ENCODE measurements at places on chromosomes 3 and 15.

DNA sequence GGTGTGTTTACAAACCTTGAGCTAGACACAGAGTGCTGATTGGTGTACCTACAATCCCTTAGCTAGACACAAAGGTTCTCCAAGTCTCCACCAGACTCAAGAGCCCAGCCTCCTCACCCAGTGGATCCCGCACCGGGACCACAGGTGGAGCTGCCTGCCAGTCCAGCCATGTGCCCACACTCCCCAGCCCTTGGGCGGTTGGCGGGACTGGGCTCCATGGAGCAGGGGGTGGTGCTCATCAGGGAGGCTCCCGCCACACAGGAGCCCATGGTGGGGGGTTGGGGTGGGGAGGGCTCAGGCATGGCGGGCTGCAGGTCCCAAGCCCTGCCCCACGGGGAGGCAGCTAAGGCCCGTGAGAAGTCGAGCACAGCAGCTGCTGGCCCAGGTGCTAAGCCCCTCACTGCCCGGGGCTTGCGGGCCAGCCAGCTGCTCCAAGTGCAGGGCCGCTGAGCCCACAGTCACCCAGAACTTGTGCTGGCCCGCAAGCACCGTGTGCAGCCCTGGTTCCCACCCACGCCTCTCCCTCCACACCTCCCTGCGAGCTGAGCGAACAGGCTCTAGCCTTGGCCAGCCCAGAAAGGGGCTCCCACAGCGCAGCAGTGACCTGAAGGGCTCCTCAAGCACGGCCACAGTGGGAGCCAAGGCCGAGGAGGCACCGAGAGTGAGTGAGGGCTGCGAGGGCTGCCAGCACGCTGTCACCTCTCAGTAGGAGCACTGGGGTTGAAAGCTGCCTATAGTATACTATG, 43.7 kb downstream of the CASR start:
- no peak for DNase-seq

GRCh38 chr3:183050706-183051105, 48.6 kb downstream of the MCCC1 start:
- DNase-seq = no peak

- no peak for DNase-seq
Observed at GRCh38 chr3:98361289-98361688, 7.6 kb downstream of the OR5K4 start.

- no peak for DNase-seq
Observed at GRCh38 chr3:82715091-82715856, 953.8 kb upstream of the GBE1 start.

DNA sequence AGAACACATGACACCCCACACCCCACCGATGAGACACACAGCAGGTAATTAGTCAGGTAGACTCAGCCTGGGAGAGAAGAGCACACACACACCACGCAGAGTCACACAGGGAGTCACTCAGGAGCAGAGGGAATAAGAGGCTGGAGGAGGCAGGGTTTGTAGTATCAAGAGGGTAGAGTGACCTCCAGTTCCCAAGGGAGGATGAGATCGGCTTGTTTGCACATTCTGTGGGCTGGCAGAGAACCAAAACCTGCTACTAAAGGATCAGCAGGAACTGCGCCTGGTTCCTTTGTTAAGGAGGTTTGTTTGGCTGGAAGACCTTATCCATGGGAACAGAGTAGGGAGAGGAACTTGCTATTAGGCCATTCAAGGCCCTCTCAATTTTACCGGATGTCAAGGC, 281.4 kb upstream of the SLCO3A1 start:
- DNase-seq = no peak

GRCh38 chr15:29821416-29822099, 710 bp downstream of the TJP1 start:
- DNase-seq = peak; percentile 8

DNA sequence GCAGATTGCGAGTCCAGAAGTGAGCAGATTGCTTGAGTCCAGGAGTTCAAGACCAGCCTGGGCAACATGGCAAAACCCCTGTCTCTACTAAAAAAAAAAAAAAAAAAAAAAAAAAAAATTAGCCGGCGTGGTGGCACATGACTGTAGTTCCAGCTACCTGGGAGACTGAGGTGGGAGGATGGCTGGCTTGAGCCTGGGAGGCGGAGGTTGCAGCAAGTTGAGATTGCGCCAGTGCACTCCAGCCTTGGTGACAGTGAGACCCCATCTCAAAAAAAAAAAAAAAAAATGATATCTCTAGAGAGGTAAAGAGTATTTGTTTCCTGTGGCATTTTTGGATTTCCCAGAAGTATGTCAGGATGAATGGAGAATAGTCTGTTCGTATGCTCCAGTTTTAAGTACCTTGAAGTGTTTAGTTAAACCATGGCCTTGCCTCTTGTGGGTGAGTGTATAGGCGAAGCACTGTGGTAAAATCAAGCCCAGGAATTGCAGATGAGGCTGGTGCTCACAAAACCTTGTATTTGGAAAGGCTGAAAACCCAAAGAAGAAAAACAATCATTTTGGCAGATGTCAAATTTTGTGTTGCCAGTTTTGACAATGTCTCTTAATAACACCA, 5.9 kb downstream of the CACNA1D start:
- DNase-seq = no peak

DNA sequence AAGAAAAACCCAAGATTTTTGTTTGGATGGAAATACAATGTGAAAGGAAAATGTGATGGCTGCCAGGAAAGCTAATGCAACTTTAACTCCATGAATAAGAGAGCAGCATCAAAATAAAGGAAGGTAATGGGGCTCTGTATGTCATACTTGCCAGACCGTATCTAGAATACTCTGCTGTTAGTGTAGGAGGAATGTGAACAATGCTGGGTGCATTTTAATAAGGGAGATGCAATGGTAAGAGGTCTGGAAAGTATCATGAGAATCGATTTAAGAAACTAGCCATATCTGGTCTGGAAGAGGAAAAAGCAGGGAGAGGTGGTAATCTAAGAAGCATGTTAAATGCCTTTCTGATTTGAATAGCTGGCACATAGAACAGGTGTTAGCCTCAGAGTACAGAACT, 239.6 kb downstream of the GBE1 start:
- no peak for DNase-seq

- DNase-seq = no peak
Observed at GRCh38 chr3:139307072-139307491, 36.7 kb upstream of the MRPS22 start.

GRCh38 chr3:126469479-126469878, 6.2 kb downstream of the ZXDC start:
- DNase-seq = no peak

DNA sequence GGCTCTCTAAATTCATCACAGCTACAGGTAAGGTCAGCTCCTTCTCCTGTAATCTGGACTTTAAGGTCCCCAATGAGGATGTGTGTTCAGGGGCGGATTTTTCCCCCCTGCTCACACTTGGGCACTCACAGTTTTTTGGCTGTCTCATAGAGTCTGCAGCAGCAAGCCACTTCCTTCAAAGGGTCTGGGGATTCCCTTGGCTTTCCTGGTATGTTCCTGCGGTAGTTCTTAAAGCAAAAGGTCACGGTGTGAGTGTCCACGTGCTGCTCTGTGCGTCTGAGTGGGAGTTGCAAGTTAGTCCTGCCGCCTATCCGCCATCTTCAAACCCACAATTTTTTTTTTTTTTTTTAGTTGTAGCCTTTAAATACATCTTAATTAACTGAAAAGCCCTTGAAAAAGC, 15.4 kb upstream of the CFAP20DC start:
- DNase-seq = no peak

GRCh38 chr3:113339616-113340244, 101.6 kb downstream of the CFAP44 start:
- no peak for DNase-seq

DNA sequence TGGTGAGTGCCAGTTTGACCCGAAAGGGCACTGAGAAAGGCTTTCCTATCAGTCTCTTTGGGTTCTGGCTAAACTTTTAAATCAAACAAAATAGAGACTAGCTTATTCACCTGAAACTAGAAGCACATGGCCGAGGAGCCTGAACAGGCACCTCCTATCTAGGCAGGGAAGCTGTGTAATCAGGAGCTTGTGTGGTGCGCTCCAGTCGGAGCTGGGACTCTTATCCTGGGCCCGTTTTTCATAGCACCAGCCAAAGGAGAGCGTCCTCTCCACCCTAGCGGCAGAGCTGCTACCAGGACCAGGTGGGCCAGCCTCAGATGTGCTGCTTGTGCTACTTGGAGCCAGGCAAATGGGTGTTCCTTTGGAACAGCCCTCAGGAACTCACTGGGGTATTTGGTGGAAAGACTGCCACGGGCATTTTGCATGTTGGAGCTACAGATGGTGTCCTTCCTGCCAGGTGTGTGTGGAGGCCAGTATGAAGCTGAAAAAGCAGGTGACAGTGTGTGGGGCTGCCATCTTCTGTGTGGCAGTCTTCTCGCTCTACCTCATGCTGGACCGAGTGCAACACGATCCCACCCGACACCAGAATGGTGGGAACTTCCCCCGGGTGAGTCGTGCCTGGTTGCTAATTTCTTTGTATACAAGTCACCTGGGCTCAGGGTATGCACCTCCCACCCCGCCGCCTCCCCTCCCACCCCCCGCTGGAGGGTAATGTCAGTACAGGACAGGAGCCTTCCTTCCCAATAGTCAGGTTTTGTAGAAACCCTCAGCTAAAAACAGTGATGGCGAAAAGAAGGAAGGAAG, 833 bp downstream of the MAN2A2 start:
- DNase-seq = no peak

All from stimulated activated CD8-positive, alpha-beta memory T cell treated with anti-CD3 and anti-CD28 coated beads, Interleukin-4, amount 100 ng/mL, for 24 hours (primary cell).